ENCODE measurements at places on chromosomes 7 and 10. TPM values are rescaled to one million over a fixed set of nuclear protein-coding genes. Genes with fewer than 3 reads are reported as not detected.

DNA sequence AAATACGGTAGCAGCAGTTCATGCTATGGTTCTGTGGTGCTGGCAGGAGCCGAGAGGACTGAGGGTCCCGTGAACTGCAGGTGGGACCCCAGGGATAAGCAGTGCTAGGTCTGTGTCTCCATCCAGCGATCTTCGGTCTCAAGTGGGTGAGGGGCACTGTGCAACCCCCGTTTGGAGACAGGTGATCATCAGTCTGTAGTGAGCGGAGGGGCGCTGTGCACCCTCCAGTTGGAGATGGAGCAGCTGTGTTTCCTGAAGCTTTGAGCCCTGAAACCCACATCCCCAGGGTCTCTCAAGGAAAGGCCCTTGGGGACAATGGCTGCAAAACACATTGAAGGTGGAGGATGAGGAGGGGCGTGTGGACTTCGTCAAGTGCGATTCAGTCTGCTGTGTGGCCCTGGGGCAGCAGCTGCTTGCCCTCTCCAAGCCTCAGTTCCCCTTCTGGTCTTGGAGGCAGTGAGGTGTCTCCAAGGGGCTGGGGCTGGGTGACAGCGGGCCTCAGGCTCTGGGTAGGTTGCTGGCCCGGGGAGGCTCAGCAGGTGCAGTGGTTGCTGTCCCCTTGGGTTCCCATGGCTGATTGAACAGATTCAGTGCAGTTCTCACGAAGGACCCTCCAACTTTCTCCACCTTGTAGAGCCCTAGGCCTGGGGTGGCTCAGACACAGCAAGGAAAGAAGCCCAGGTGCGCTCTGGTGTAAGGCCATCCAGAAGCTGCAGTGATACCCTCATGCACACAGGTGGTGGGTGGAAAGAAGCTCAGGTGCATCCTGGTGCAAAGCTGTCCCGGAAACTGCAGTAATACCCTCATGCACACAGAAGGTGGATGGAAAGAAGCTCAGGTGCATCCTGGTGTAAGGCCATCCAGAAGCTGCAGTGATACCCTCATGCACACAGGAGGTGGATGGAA is 160.6 kb downstream of the ADARB2 start:
- DNase-seq, result peak; percentile 24

Gene MACC1
- 2.1 TPM for polyA plus RNA-seq

Gene COMTD1
- polyA plus RNA-seq, result 56.5 TPM

DNA sequence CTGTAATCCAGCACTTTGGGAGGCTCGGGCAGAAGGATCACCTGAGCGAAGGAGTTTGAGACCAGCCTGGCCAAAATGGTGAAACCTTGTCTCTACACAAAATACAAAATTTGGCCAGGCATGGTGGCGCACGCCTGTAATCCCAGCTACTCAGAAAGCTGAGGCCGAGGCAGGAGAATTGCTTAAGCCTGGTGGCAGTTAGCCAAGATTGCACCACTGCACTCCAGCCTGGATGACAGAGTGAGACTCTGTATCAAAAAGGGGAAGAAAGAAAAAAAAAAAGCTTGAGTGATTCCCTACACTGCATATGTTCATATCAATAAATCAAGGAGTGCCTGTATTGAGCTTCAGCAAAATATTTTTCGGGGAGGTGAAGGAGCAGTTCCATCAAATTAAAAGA is 45.8 kb upstream of the SRRM3 start:
- DNase-seq, result peak; percentile 75

GRCh38 chr10:91682912-91683311 is 50.0 kb upstream of the PPP1R3C start:
- DNase-seq, result no peak

Gene FAM25C
- polyA plus RNA-seq, result not detected

Gene NHLRC2
- polyA plus RNA-seq, result 2.4 TPM

GRCh38 chr7:139108266-139109187 is 993 bp downstream of the ZC3HAV1 start:
- peak; percentile 71 for DNase-seq

GRCh38 chr7:44707558-44708230 is 41.0 kb upstream of the ZMIZ2 start:
- DNase-seq, result no peak

- DNase-seq, result peak; percentile 66
Measured at GRCh38 chr10:121998462-121998861, 9.5 kb downstream of the TACC2 start.

- no peak for DNase-seq
Measured at GRCh38 chr10:14502431-14502830, 171.7 kb upstream of the FRMD4A start.

- no peak for DNase-seq
Measured at GRCh38 chr7:147885869-147886268, 704.7 kb upstream of the C7orf33 start.

GRCh38 chr10:101529207-101529606 is 58.9 kb downstream of the POLL start:
- no peak for DNase-seq

Gene PHKG1
- polyA plus RNA-seq, result 0.60 TPM

GRCh38 chr10:391305-391704 is 256.1 kb downstream of the ZMYND11 start:
- peak; percentile 67 for DNase-seq

Gene TRIM73
- not detected for polyA plus RNA-seq

Gene LRCH4
- polyA plus RNA-seq, result 28.2 TPM

Gene SMNDC1
- polyA plus RNA-seq, result 13.2 TPM

- peak; percentile 40 for DNase-seq
Measured at GRCh38 chr10:49360271-49361177, 35.4 kb downstream of the DRGX start.

DNA sequence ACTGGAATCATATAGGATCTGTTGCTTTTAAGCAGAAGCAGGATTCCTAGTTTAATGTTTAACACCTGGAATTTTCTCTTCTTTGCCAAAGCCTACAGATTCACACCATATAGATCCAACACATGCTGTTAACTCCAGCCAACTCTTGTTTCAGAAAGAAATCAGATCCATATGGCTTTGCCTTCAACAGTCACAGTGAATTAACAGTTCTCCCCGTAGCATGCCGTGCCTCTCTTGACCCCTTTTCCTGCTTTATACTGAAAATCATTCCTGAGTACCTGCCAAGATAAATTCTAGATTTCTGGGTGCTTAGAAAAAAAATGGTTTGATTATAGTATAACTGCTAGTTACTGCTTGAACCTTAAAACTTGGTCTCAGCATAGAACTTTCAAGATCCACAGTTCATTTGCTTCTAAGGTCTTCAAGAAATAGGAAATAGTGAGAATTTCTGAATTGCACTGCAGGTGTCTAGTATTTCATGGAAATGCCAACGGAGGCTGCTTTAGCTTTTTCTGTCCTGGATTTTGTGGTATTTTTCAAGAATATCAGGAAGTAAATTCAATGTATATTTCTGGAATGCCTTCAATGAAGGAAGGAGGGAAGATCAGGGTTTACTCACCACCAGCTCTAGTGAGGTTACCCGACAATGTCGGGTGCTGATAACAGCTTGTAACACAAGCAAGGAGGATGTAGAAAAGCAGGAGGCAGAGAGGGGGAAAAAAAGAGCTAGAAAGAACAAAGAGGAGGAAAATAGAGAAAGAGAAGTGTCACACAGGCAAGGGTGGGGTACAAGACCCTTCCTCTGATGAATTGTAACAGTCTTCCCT is 6.6 kb downstream of the AASS start:
- no peak for DNase-seq

Gene LIPM
- not detected for polyA plus RNA-seq

Gene PNLIPRP1
- 0.04 TPM for polyA plus RNA-seq

GRCh38 chr10:65762311-65762710 is 1163.5 kb upstream of the LRRTM3 start:
- no peak for DNase-seq

Gene SLC26A5
- polyA plus RNA-seq, result not detected

DNA sequence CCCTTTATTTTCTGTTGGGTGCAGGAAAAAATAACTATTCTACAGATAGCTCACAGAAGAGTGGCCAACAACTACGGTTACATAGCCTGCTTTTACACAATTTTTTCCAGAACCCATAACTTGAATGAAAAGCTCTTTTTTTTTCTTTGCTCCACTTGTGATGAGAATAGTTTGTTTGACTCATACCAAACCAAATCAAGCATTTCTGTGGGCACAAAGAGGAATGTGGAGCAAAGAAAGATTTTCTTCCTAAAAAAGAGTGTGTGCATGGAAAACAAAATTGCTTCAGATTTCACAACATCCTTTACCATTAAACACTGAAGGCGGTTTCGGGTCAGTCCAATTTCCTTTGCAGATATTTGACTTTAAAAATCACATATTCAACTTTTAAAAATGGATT is 54.8 kb upstream of the RAB11FIP2 start:
- DNase-seq, result no peak

- no peak for DNase-seq
Measured at GRCh38 chr7:121278120-121279021, 50.4 kb upstream of the WNT16 start.

- no peak for DNase-seq
Measured at GRCh38 chr7:143248761-143249354, 14.4 kb upstream of the GSTK1 start.

DNA sequence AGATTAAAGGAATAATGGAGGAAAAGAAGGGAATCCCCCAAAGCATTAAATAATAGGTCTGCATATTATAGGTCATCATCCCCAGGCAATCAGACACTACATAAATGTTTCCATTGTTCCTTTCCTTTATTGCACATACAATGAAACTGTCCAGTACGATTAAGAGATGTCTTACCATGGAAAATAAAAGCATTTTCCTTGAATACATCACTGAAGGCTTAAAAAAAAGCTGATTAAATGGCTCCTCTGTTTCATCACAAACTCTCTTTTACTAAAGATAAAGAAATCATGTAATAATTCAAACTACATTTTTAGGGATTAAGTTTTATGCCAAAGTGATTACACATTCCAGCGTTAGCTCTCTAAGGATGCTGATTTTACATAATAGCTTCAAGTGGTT is 316.0 kb downstream of the AGMO start:
- no peak for DNase-seq

Gene CNTNAP2
- polyA plus RNA-seq, result 1.7 TPM

DNA sequence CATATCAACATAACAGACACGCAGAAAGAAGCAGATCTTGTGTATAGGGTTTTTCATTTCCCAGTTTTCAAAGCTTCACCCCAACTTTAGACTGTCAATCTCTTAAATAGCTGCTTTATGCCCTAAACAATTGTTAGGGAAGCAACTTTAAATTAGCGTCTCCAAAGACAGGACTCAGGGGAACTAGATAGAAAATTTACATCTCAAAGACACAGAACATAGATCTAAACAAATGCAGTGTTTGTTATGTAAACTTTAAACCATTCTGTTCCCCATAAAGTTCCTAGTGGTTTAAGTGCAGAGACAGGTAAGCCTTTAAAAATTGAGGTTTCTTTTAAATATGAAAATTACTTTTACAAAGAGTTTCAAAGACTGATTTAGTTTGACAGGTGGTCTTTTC is 379.2 kb upstream of the GHITM start:
- no peak for DNase-seq

Gene SUN3
- polyA plus RNA-seq, result 0.16 TPM

Gene WEE2
- not detected for polyA plus RNA-seq

DNA sequence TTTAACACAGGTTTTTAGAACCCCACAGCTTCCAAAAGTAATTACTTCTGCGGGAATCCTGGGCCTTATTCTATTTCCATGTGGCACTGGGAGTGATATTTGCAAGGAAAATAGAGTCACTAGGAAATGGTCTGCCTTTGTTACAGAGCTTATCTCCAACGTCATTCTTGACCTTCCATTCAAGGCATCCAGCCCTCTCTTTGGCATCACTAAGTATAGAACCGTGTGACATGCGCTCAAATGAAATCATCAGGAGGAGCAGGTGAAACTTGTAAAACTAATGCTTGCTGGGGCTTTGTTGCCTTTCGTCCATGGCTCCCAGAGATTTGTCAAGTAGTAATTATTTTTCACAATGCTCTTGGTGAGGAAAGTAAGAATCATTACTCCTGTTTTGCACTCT is 73.4 kb downstream of the PAPSS2 start:
- DNase-seq, result no peak

- DNase-seq, result no peak
Measured at GRCh38 chr10:118546479-118546878, 49.0 kb downstream of the PRLHR start.

GRCh38 chr7:150975536-150976319 is 2.4 kb downstream of the KCNH2 start:
- DNase-seq, result peak; percentile 82

- peak; percentile 65 for DNase-seq
Measured at GRCh38 chr10:102009801-102010425, 46.1 kb downstream of the ARMH3 start.

GRCh38 chr10:103820101-103821062 is 35.0 kb downstream of the SH3PXD2A start:
- peak; percentile 91 for DNase-seq

Gene AKR1C2
- 101 TPM for polyA plus RNA-seq

Gene KCNMA1
- 15.3 TPM for polyA plus RNA-seq

GRCh38 chr10:34155812-34156211 is 659.3 kb downstream of the PARD3 start:
- DNase-seq, result no peak

- DNase-seq, result no peak
Measured at GRCh38 chr10:59831658-59832503, 74.5 kb downstream of the CCDC6 start.

GRCh38 chr10:35451151-35452016 is 115.1 kb downstream of the CCNY start:
- DNase-seq, result no peak

- DNase-seq, result no peak
Measured at GRCh38 chr7:96246919-96247318, 75.0 kb downstream of the SLC25A13 start.

DNA sequence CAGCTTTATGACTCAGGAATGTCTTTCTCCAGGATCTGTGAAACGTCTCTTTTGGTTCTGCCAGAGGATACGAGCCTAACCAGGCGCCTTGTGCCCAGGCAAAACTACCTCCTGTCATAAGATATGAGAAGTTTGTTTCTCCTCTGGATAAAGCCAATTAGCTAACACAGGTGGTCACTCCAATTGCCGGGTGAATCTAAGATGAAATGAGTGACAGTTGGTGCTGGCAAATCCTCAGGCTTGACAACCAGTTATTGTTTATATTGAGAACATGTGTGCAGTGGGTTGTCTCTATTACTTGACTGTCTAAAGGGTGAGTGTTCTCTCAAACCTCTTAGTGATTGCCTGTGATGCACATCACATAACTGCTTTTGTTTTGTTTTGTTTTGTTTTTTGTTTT is 449.1 kb downstream of the XPNPEP1 start:
- DNase-seq, result no peak

DNA sequence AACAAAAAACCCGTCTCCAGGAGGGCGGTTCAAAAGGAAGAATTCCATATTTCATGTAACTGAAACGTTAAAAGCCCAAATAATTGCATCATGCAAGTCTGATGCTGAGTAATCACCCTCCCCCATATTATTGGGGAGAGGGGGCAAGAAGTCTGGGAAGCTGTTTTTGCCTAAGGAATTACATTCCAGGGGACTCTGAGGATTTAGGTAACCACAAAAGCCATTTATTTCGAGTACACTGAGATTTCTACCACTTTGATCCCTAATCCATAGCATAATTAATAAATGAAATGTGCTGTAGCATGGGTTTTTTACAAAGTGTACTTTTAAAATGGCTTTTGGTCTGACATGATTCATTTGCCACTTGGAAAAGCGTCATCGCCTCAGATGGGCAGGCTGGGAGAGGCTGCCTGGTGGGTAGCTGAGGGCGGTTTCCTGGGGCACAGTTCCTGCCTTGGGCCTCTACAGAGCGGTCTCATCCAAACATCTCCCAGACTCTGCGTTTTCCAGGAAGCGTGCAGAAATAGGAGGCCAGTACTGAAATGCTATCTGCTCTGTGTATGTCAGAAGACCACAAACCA is 106.5 kb downstream of the TCF7L2 start:
- DNase-seq, result no peak

GRCh38 chr10:52443419-52444388 is 129.6 kb downstream of the DKK1 start:
- DNase-seq, result no peak
